ENCODE measurements at places on chromosomes 6 and 20. TPM values are rescaled to one million over a fixed set of nuclear protein-coding genes. Genes with fewer than 3 reads are reported as not detected.

GRCh38 chr20:19478320-19478895 lies 266.0 kb downstream of the SLC24A3 start:
- no peaks in the 10 kb centered on the region for H3K4me1 ChIP-seq
- no peak overlapping the region for H3K27ac ChIP-seq
- H3K27me3 ChIP-seq: no peaks in the 10 kb centered on the region
- H3K36me3 ChIP-seq: no peaks in the 10 kb centered on the region

DNA sequence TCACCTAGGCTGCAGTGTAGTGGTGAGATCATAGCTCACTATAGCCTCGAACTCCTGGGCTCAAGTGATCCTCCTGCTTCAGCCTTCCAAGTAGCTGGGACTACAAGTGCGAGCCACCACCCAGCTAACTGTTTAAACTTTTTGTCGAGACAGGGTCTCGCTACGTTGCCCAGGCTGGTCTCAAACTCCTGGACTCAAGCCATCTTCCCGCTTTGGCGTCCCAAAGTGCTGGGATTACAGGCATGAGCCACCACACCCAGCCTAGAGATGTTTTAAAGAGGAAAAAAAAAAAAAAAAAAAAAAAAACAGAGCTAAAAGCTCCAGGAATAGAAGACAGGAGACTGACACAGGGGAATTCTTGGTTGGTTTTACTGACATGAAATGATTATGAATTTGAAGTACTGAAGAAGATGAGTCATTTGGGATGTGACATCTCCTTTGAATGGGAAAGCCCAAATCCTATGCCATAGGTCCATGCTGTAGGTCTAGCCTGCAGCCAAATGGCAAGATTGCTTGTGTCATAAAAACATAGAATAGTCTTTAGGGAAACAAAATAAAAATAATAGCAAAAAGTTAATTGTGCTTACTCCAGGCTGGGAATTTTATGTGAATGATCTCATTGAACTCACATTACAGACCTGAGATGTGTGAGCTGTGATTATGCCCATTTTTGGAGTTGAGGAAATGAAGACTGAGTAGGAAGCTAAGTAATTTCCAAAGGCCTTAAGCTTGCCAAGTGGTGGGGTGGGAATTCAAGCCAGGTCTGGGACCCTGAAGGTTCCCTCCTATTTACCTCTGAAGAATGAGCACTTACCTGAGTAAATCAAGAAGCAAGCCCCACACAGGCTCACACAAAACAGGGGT lies 24.3 kb upstream of the NHSL1 start:
- no peaks in the 10 kb centered on the region for H3K4me1 ChIP-seq
- no peak overlapping the region for H3K27ac ChIP-seq
- DNase-seq: no peak
- no peaks in the 10 kb centered on the region for H3K27me3 ChIP-seq
- H3K36me3 ChIP-seq: no peaks in the 10 kb centered on the region

DNA sequence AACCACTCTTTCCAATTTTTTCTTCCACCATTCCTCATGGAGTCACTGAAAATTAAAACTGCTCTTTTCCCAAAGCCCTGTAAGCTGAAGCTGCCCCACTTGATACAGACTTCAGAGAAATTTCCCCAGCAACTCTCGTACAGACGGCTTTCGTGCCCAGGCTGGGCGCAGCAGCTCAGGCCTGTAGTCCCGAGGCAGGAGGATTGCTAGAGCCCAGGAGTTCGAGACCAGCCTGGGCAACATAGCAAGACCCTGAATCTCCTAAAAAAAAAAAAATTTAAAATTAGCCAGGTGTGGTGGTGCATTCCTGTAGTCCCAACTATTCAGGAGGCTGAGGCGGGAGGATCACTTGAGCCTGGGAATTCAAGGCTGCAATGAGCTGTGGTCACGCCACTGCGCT lies 6.6 kb downstream of the PPDPF start:
- H3K27me3 ChIP-seq: no peaks in the 10 kb centered on the region
- H3K27ac ChIP-seq: no peak overlapping the region
- H3K4me3 ChIP-seq: no peak overlapping the region
- H3K4me1 ChIP-seq: peaks cover 6% of the 10 kb centered on the region
- peaks cover 15% of the 10 kb centered on the region for H3K36me3 ChIP-seq
- DNase-seq: no peak

DNA sequence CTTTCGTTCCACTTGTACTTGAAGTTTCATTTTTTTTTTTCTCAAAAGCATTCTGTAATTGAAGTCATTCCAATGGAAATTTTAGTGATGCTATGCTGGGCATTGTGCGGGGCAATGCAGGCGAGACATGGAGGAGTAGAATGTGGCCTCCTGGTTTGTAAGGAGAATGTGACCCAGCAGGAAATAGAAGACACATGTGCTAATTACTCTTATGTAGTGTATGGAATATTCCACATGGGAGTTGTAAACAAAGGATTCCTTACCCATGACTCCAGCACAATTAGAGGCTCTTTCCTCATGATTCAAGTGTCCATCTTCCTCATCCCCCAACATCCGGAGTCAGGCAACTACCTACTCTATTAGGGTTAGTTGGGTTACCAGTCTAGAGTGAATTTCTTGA lies 14.9 kb upstream of the RFPL4B start:
- H3K36me3 ChIP-seq: no peaks in the 10 kb centered on the region
- H3K4me3 ChIP-seq: no peak overlapping the region
- H3K27ac ChIP-seq: no peak overlapping the region
- no peak for DNase-seq
- H3K27me3 ChIP-seq: no peaks in the 10 kb centered on the region

DNA sequence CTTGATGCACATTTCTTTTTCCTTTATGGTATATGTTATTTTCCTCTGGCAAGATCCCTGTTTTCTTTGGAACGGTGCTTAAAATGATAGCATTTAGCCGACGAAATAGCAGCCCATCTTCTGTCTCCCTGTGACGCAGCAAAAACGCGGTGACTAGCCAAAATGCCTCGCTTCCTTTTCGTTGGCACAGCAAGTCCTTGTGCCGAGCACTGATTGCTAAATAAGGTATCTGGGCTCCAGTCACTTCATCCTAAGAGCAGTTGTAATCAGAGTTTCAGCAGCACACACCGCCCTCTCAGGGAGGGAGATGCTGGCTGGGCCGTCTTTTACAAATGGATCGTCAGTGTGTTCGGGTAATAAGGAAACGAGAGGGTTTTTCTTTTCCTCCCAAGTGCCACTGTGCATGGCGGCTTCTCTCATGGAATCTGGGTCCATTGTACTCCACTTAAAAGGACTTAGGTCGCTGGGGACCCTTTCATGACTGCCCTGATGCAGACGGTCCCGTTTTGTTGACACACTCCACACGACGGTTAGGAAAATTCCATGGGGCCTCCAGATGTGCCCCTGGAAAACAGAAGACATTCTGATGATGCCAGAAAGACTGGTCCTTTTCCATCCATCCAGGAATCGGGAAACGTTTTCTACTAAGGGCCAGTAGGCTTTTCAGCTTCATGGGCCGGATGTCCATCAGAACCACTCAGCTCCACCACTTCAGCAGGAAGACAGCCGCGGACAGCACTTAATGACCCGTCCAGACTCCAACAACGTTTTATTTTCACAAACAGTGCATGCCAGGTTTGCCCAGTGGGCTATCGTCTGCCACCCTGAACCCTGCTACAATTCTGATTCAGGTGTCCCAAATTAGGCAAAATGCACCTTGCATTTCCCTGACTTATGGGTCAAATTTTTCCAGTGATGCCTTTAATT lies 185.5 kb downstream of the CDH4 start:
- DNase-seq: no peak
- no peaks in the 10 kb centered on the region for H3K4me1 ChIP-seq
- no peaks in the 10 kb centered on the region for H3K27me3 ChIP-seq
- no peak overlapping the region for H3K27ac ChIP-seq

Gene C20orf144
- total RNA-seq: 0.19 TPM

Gene SLC26A8
- total RNA-seq: not detected

GRCh38 chr20:6857927-6858326 lies 90.4 kb downstream of the BMP2 start:
- no peak overlapping the region for H3K4me3 ChIP-seq
- H3K27ac ChIP-seq: no peak overlapping the region
- H3K36me3 ChIP-seq: no peaks in the 10 kb centered on the region
- no peaks in the 10 kb centered on the region for H3K27me3 ChIP-seq
- H3K4me1 ChIP-seq: no peaks in the 10 kb centered on the region

DNA sequence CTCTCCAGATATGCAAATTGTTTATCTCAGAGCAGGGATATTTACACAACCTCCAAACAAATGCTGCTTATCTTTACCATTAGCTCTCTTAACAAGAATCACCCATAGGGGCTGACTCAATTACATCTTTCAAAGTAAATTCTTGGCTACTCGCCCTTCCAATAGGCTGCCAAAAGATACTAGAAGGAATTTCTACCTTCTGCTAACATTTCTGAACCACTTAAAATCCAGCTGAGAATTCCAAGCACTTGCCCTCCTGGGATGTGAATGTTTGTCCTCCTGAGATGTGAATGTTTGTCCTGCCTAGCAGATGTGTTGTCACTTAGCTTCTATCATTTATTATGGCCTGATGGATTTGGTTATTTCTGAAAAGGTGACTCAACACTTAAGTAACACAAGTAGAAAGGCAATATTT lies 388.0 kb downstream of the GJA1 start:
- no peak overlapping the region for H3K4me3 ChIP-seq
- H3K27ac ChIP-seq: no peak overlapping the region
- H3K4me1 ChIP-seq: no peaks in the 10 kb centered on the region
- no peaks in the 10 kb centered on the region for H3K36me3 ChIP-seq

Gene HEY2
- total RNA-seq: 0.08 TPM

GRCh38 chr6:91926827-91927226 lies 1340.0 kb upstream of the MAP3K7 start:
- no peak for DNase-seq
- H3K27me3 ChIP-seq: no peaks in the 10 kb centered on the region
- H3K27ac ChIP-seq: no peak overlapping the region
- H3K4me1 ChIP-seq: no peaks in the 10 kb centered on the region
- no peaks in the 10 kb centered on the region for H3K36me3 ChIP-seq

DNA sequence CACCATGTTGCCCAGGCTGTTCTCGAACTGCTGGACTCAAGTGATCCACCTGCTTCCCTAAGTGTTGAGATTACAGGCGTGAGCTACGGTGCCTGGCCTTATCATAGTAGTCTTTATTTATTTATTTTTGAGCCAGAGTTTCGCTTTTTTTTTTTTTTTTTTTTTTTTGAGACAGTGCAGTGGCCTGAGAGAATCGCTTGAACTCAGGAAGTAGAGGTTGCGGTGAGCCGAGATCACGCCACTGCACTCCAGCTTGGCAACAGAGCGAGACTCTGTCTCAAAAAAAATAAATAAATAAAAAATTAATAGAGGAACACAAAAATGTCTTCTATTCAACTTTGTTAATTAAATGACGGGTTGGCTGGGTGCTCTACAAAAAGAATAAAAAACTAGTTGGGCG lies 12.9 kb downstream of the MAPRE1 start:
- H3K4me1 ChIP-seq: peaks cover 41% of the 10 kb centered on the region
- H3K27ac ChIP-seq: no peak overlapping the region
- H3K4me3 ChIP-seq: peak overlapping the region; percentile 10
- no peaks in the 10 kb centered on the region for H3K27me3 ChIP-seq

DNA sequence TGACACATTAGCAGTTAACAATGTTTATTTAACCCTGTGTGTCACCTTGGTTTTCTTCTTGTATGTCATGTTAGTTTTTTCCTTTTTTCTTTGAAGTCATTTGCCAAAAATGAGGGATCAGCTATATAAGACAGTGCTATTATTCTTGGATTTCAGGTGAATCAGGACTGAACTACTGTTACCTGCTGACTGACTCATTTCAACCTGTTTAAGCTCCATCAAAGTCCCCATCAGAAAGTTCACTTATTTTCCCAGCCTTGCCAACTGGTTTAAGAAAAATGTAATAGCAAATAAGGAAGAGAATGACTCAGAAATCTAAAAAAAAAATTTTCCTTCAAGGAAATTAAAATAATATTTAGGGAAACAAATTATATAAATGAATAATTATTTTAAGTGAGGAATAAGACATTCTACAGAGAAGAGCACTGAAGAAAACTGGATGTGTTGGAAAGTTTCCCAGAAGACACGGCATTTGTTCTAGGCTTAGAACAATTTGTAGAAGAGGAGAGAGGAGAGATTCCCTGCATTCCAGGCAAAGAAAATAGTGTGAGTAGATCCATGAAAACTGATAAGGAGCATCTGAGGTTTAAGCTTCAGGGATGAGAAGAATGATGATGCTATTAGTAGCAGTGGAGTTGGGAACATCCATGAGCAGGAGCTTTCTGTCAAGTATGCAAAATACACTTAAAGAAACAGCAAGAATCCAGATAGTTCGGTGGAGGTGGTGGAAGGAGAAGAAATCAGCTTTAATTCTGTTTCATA lies 84.9 kb upstream of the SIM1 start:
- no peaks in the 10 kb centered on the region for H3K27me3 ChIP-seq
- H3K4me3 ChIP-seq: no peak overlapping the region
- no peak for DNase-seq
- no peaks in the 10 kb centered on the region for H3K4me1 ChIP-seq

Gene DLL1
- 7.1 TPM for total RNA-seq

Gene VPS52
- total RNA-seq: 67.9 TPM

- no peaks in the 10 kb centered on the region for H3K36me3 ChIP-seq
- no peak overlapping the region for H3K4me3 ChIP-seq
- no peaks in the 10 kb centered on the region for H3K4me1 ChIP-seq
These were observed 33.0 kb downstream of the METTL24 start for GRCh38 chr6:110325197-110325596.

Gene HLA-DMB
- total RNA-seq: 4.6 TPM

DNA sequence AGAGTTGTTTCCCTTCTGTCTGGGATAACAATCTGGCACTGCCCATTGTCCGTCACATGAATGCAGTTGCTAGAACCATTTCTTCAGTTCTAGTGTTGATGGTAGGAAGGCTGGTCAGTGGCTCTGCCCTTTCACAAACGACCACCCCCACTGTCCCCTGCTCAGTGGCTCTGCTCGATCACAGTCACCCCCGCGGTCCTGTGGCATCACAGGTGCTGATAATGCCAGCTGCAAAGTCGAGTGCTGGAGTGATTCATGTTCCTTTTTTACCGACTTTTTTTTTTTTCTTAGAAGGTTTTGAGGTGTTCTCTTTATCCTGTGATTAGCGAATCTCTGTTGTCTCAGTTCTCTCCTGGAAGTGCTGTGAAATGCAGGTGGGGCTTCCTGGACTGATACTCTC lies 22.8 kb downstream of the FAM120B start:
- H3K36me3 ChIP-seq: peaks cover 77% of the 10 kb centered on the region
- H3K27me3 ChIP-seq: no peaks in the 10 kb centered on the region
- H3K27ac ChIP-seq: no peak overlapping the region
- no peaks in the 10 kb centered on the region for H3K4me1 ChIP-seq
- DNase-seq: no peak
- H3K4me3 ChIP-seq: no peak overlapping the region

DNA sequence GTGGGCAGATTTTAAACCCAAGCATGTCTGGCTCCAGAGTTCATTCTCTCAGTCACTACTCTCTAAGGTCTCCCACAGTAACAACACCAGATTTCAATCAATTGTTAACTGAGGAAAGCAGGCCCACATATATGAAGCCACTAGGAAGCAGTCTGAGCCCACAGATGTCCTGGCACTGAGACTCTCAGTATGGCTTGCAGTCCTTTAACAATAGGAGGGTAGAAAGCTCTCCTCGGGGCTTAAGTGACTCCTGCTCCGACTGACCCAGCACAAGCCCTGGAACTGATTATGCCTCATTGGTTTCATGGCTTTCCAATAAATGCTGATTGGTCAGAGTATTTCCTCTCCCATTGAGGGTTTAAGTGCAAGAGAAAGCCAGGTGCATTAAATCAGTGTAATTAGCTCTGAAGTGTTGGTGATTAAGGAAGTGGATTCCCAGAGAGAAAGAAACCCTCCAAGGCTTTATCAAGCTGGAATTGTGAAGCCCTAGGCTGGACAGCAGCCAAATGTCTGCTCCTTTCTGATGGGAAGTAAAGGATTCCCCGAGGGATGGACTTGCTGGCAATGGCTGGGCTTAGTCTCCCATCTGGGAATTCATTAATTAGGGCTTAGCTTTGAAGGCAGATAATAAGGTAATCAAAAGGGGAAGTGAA lies 76.6 kb upstream of the PROKR2 start:
- no peak for DNase-seq
- peaks cover 3% of the 10 kb centered on the region for H3K27me3 ChIP-seq

Measured in CD4-positive, alpha-beta T cell (primary cell).